ENCODE measurements at places on chromosomes 5 and 9.

GRCh38 chr9:117278471-117279035 is 136.3 kb downstream of the ASTN2 start:
- H3K36me3 ChIP-seq = no peaks in the 10 kb centered on the region
- DNase-seq = no peak
- H3K4me3 ChIP-seq = no peak overlapping the region
- no peaks in the 10 kb centered on the region for H3K4me1 ChIP-seq
- no peak overlapping the region for H3K27ac ChIP-seq
- no peaks in the 10 kb centered on the region for H3K27me3 ChIP-seq

GRCh38 chr5:137617528-137618205 is 118.2 kb downstream of the KLHL3 start:
- no peak for DNase-seq
- no peaks in the 10 kb centered on the region for H3K27me3 ChIP-seq
- peaks cover 3% of the 10 kb centered on the region for H3K36me3 ChIP-seq
- H3K4me1 ChIP-seq = peaks cover 5% of the 10 kb centered on the region
- no peak overlapping the region for H3K4me3 ChIP-seq

- DNase-seq = no peak
- no peak overlapping the region for H3K4me3 ChIP-seq
- H3K4me1 ChIP-seq = no peaks in the 10 kb centered on the region
- H3K27ac ChIP-seq = no peak overlapping the region
Measured at GRCh38 chr5:77305956-77306355, 95.5 kb downstream of the PDE8B start.

GRCh38 chr5:159510282-159510681 is 180.0 kb upstream of the IL12B start:
- no peaks in the 10 kb centered on the region for H3K36me3 ChIP-seq
- H3K4me3 ChIP-seq = no peak overlapping the region

- DNase-seq = peak; percentile 52
- no peaks in the 10 kb centered on the region for H3K27me3 ChIP-seq
- H3K27ac ChIP-seq = peak overlapping the region; percentile 77
- H3K36me3 ChIP-seq = peaks cover 6% of the 10 kb centered on the region
- peaks cover 44% of the 10 kb centered on the region for H3K4me1 ChIP-seq
Measured at GRCh38 chr9:92664394-92665152, 5.4 kb downstream of the IPPK start.

GRCh38 chr9:18490641-18491370 is 16.9 kb downstream of the ADAMTSL1 start:
- H3K36me3 ChIP-seq = no peaks in the 10 kb centered on the region
- no peaks in the 10 kb centered on the region for H3K27me3 ChIP-seq
- H3K4me1 ChIP-seq = no peaks in the 10 kb centered on the region
- no peak overlapping the region for H3K27ac ChIP-seq
- H3K4me3 ChIP-seq = no peak overlapping the region
- DNase-seq = no peak

GRCh38 chr9:5557606-5558587 is 47.6 kb downstream of the PDCD1LG2 start:
- H3K4me1 ChIP-seq = peaks cover 48% of the 10 kb centered on the region
- DNase-seq = peak; percentile 75
- H3K27ac ChIP-seq = peak overlapping the region; percentile 91
- H3K4me3 ChIP-seq = peak overlapping the region; percentile 38

GRCh38 chr5:43661102-43661501 is 58.1 kb downstream of the NNT start:
- H3K4me1 ChIP-seq = no peaks in the 10 kb centered on the region
- no peaks in the 10 kb centered on the region for H3K27me3 ChIP-seq
- no peak overlapping the region for H3K27ac ChIP-seq
- DNase-seq = peak; percentile 33
- H3K4me3 ChIP-seq = no peak overlapping the region

DNA sequence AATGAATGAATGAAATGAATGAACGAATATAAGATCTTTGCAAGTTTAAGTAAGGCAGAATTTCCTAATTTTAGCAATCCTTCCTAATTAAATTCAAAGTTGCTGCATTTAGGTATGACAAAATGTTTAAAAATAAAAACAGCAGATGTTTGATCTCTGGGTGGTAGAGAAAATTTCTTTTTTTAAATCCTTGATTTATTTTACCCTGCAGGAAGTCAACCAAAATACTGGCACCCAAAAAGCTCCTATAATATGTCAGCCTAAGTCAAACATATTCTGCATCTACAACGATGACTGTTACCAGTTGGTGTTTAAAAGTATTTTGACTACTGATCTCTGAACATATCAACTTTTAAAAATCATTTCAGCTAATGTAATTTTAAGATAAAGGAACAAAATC is 58.4 kb downstream of the TTC39B start:
- no peaks in the 10 kb centered on the region for H3K27me3 ChIP-seq
- H3K4me3 ChIP-seq = no peak overlapping the region
- H3K4me1 ChIP-seq = peaks cover 15% of the 10 kb centered on the region
- DNase-seq = no peak
- no peak overlapping the region for H3K27ac ChIP-seq
- peaks cover 14% of the 10 kb centered on the region for H3K36me3 ChIP-seq

- no peak for DNase-seq
- H3K27me3 ChIP-seq = no peaks in the 10 kb centered on the region
- no peak overlapping the region for H3K4me3 ChIP-seq
- no peaks in the 10 kb centered on the region for H3K4me1 ChIP-seq
- no peaks in the 10 kb centered on the region for H3K36me3 ChIP-seq
Measured at GRCh38 chr5:102933316-102933715, 178.2 kb downstream of the PAM start.

GRCh38 chr9:8012986-8013385 is 213.4 kb upstream of the DMAC1 start:
- no peak for DNase-seq
- H3K4me3 ChIP-seq = no peak overlapping the region
- H3K27me3 ChIP-seq = no peaks in the 10 kb centered on the region
- no peaks in the 10 kb centered on the region for H3K4me1 ChIP-seq

DNA sequence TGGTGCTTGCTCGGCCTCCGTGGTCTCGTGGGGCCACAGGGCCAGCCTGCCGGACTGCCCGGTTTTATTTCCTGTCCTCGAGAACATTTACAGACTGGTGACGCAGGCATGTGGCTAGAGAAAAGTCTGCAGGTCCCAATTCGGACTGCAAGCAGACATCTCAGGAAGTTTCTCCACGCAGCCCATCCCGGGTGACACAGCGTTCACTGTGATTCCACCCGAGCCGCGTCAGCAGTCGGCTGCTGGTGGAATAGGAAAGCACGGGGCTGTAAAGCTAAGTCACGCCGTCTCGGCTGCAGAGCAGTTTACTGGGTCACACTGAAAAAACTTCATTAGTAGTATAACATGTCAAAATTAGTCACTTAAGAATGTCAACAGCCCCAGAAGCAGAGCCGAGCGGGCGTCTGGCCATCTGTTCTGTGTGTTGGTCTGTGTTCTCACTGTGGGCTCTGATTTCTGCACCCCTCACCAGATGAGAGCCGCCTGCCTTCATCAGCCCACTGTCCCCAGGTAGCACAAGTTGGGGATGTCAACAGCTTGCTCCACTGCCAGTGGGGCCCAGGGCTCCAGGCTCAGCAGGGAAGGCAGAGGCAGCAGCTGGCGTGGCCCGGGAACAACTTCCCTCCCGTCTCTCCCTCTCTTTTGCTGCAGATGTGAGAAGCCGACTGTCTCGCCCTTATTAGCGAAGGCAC is 363.7 kb downstream of the IRX2 start:
- no peak overlapping the region for H3K27ac ChIP-seq
- H3K4me3 ChIP-seq = no peak overlapping the region
- H3K36me3 ChIP-seq = no peaks in the 10 kb centered on the region
- H3K27me3 ChIP-seq = no peaks in the 10 kb centered on the region

DNA sequence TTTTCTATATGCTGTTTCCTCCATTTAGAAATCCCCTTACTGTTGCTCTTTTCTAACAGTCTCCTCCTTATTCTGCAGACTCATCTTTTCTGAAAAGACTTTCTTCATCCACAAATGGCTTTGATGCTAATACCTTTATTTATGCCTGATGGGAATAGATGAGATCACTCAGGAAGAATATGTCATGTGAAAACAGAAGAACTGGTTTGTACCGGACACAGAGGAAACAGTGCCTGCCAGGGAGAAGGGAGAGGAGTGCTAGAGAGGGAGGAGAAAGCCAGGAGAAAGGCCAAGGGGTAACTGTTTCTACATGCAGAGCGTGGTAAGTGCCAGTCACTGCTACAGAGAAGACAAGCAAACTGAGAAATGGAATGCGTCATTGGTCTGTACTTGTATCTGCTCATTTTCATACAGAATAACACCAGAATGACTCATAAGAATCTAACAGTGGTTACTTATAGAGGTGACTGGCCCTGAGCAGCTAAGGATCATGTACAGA is 45.9 kb upstream of the PJA2 start:
- no peak overlapping the region for H3K27ac ChIP-seq
- no peaks in the 10 kb centered on the region for H3K4me1 ChIP-seq
- no peak overlapping the region for H3K4me3 ChIP-seq
- H3K27me3 ChIP-seq = no peaks in the 10 kb centered on the region
- H3K36me3 ChIP-seq = no peaks in the 10 kb centered on the region
- DNase-seq = no peak

DNA sequence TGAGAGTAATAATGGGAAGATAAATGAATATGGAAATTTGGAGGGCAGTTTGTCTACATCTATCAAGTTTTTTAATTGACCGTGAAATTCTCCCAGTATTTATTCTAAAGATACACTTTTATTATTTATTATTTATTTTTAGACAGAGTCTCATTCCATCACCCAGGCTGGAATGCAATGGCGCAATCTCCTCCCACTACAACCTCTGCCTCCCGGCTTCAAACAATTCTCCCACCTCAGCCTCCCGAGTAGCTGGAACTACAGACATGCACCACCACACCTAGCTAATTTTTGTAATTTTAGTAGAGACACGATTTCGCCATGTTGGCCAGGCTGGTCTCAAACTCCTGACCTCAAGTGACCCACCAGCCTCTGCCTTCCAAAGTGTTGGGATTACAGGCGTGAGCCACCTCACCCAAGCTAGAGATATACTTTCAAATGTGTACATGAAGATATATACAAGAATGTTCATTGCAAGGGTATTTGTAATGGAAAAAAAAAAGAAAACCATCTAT is 97.7 kb upstream of the SLC12A2 start:
- H3K36me3 ChIP-seq = no peaks in the 10 kb centered on the region
- no peaks in the 10 kb centered on the region for H3K27me3 ChIP-seq
- no peak overlapping the region for H3K4me3 ChIP-seq
- no peak for DNase-seq
- no peak overlapping the region for H3K27ac ChIP-seq
- H3K4me1 ChIP-seq = no peaks in the 10 kb centered on the region

GRCh38 chr5:165805756-165806155 is 2300.3 kb downstream of the MAT2B start:
- no peak overlapping the region for H3K4me3 ChIP-seq
- DNase-seq = no peak
- no peak overlapping the region for H3K27ac ChIP-seq
- H3K36me3 ChIP-seq = no peaks in the 10 kb centered on the region
- no peaks in the 10 kb centered on the region for H3K27me3 ChIP-seq

GRCh38 chr5:92147798-92148197 is 764.7 kb upstream of the ARRDC3 start:
- no peaks in the 10 kb centered on the region for H3K4me1 ChIP-seq
- no peak overlapping the region for H3K27ac ChIP-seq
- no peaks in the 10 kb centered on the region for H3K36me3 ChIP-seq
- H3K27me3 ChIP-seq = no peaks in the 10 kb centered on the region

DNA sequence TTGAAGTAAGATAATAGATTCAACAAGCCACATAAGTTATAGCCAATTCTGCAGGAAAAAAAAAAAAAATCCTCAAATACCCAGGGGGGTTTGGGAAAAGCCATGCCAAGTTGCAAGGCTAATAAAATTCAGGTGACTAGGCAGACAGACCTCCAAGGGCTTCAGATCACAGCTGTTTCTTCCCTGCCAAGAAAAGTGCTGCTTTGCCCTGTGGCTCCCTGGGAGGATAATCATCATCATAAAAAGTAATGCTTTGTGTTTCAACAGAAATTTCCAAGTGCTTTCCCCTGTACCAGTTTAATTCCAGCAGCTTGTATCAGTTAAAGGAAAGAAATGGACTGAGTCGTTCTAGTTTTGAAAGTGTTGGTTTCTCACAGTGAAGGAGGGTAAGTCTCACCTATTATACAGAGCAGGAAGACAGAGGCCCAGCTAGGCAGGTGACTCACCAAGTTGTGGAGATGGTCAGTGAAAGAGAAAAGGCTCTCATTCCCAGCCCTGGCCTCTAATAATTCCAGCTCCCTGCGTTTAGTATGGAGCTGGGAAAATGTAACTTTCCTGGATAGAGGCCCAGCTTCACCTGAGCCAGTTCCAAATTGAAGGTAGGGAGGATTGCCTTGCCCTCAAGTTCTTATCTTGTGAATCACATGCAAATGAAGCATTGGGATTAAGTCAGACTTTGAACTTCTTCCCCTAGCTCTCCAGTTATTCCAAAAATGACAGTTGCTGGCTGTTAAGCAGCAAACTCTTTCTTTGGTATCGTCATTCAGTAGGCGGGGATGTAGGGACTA is 263.4 kb downstream of the GRIA1 start:
- no peak overlapping the region for H3K4me3 ChIP-seq
- no peak for DNase-seq
- H3K4me1 ChIP-seq = no peaks in the 10 kb centered on the region

- no peak overlapping the region for H3K4me3 ChIP-seq
- no peaks in the 10 kb centered on the region for H3K36me3 ChIP-seq
- H3K27me3 ChIP-seq = no peaks in the 10 kb centered on the region
- DNase-seq = no peak
Measured at GRCh38 chr9:102986425-102986824, 8.7 kb upstream of the CYLC2 start.

- no peaks in the 10 kb centered on the region for H3K4me1 ChIP-seq
- no peaks in the 10 kb centered on the region for H3K36me3 ChIP-seq
Measured at GRCh38 chr9:106872641-106873040, 9.7 kb downstream of the ZNF462 start.

- DNase-seq = no peak
- H3K27me3 ChIP-seq = no peaks in the 10 kb centered on the region
- peaks cover 27% of the 10 kb centered on the region for H3K36me3 ChIP-seq
- H3K27ac ChIP-seq = no peak overlapping the region
- no peak overlapping the region for H3K4me3 ChIP-seq
Measured at GRCh38 chr9:113387560-113388230, 10.9 kb upstream of the HDHD3 start.

GRCh38 chr5:171688696-171689495 is 96.7 kb upstream of the SMIM23 start:
- DNase-seq = no peak
- H3K27ac ChIP-seq = no peak overlapping the region
- H3K27me3 ChIP-seq = no peaks in the 10 kb centered on the region
- H3K36me3 ChIP-seq = no peaks in the 10 kb centered on the region

- peak overlapping the region; percentile 99 for H3K27ac ChIP-seq
- peak overlapping the region; percentile 88 for H3K4me3 ChIP-seq
- H3K36me3 ChIP-seq = peaks cover 34% of the 10 kb centered on the region
- H3K4me1 ChIP-seq = peaks cover 29% of the 10 kb centered on the region
- DNase-seq = no peak
- no peaks in the 10 kb centered on the region for H3K27me3 ChIP-seq
Measured at GRCh38 chr5:179624841-179625271, 1.4 kb upstream of the HNRNPH1 start.

DNA sequence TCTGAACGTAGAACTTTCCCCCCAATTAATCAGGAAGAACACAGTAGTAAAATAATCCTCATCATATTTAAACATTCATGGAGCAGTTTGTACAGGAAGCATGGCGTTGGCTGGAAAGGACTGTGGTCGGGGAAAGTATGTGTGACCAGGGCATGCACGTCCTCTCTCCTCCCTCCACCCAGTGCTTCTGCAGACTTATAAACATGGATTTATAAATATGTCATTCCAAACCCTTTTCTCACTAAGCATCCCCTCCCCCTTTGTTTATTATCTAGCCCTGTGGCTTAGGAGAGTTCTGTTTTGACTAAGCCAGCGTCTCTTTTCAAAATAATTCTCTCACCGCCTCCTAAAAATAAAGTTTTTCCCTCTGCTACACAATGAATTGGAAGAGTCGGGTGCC is 70.4 kb upstream of the DAP start:
- no peaks in the 10 kb centered on the region for H3K36me3 ChIP-seq
- H3K4me3 ChIP-seq = no peak overlapping the region
- no peak overlapping the region for H3K27ac ChIP-seq
- no peaks in the 10 kb centered on the region for H3K27me3 ChIP-seq
- DNase-seq = no peak
- no peaks in the 10 kb centered on the region for H3K4me1 ChIP-seq
